ENCODE measurements at places on chromosomes 4 and X.

- DNase-seq: no peak
These were observed 223.1 kb downstream of the KDR start for GRCh38 chr4:54902271-54902670.

- no peak for DNase-seq
These were observed 9.5 kb upstream of the AMMECR1 start for GRCh38 chrX:110327336-110327735.

GRCh38 chrX:12396584-12396983 is 258.3 kb downstream of the FRMPD4 start:
- DNase-seq: no peak

GRCh38 chr4:182492423-182492822 is 249.2 kb downstream of the TENM3 start:
- DNase-seq: no peak

DNA sequence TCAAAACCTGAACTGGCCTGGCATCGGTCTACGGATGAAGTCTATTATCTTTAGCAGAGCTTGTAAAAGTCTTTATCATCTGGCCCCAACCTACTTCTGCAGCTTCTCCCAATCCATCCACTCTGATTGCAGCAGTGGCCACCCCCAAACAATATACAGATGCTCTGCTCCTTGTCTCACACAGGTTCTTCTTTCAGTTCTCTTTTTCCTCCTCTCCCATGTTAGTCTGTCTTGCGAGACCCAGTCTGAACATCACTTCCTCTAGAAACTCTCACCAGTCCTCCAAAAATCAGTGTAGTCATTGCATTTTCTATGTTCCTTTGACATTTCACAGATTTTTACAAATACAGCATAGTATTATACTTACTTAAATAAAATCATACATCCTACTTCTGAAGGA is 163.0 kb downstream of the FRMPD4 start:
- DNase-seq: no peak

- DNase-seq: no peak
These were observed 93.8 kb downstream of the TBL1X start for GRCh38 chrX:9558615-9559014.

DNA sequence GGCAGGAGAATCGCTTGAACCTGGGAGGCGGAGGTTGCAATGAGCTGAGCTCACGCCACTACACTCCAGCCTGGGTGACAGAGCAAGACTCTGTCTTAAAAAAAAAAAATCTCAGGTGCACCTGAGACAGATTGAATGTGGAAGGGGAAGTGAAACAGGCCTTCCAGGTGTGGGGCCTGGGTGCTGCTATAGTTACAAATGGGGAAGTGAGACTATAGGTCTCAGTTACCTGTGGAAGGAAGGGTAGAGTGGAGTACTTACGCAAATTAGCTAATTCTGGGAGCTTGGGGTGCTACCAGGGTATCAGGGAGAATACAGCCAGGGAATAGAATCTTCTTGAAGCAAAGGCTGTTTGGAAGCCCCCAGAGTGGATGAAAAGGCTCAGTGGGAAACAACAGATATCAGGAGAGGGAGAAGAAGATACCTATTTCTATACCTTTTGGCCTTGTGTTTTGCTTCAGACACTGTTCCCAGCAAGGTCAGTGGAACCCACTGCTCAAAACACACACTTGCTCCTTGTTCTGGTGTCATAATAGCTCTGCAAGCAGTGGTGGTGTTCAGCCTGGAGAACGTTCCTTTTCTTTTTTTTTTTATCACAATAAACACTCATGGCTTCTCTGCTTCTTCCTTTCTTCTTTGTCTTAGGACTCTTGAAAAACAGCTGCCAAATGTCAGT is 7.0 kb downstream of the CD38 start:
- DNase-seq: no peak

- DNase-seq: no peak
These were observed 41.6 kb downstream of the ARHGAP10 start for GRCh38 chr4:147773261-147774184.

DNA sequence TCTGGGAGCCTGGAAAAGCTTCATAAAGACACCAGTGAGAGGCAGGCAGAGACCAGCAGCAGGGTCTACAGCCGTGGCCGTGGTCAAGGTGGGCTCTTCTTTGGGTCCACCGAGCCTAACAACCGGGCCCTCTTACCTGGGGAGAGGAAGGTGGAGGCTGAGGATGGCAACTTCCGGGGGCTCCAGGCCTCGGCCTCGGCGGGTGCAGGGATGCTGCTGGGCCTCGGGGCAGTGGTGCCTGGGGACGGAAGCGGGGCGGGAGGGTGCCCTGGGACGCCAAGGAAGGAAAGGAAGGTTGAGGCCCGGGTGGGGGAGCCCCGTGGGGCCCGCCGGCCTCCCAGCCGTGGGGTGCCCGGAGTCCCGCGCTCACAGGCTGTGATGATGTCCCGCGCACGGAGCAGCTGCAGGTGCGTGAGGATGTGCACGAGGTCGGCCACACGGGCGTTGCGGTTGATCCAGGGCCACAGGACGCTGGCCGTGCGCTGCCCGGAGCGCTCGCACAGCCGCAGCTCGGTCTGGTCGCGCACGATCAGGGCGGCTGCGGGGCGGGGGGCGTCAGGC is 561 bp downstream of the IRAK1 start:
- peak; percentile 43 for DNase-seq

DNA sequence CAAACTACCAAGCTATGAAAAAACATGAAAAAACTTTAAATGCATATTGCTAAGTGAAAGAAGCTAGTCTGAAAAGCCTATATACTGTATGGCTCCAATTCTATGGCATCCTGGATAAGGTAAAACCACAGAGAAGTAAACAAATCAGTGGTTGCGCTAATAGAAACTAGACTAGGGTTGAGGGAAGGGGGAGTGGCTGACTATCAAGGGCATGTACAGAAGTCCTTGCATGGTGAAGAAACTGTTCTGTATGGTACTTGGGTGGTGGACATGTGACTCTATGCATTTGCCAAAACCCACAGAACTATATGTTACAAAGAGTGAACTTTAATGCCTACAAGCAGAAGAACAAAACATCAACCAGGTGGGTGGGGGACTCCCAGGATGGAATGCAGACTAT is 96.8 kb downstream of the MTMR1 start:
- no peak for DNase-seq

DNA sequence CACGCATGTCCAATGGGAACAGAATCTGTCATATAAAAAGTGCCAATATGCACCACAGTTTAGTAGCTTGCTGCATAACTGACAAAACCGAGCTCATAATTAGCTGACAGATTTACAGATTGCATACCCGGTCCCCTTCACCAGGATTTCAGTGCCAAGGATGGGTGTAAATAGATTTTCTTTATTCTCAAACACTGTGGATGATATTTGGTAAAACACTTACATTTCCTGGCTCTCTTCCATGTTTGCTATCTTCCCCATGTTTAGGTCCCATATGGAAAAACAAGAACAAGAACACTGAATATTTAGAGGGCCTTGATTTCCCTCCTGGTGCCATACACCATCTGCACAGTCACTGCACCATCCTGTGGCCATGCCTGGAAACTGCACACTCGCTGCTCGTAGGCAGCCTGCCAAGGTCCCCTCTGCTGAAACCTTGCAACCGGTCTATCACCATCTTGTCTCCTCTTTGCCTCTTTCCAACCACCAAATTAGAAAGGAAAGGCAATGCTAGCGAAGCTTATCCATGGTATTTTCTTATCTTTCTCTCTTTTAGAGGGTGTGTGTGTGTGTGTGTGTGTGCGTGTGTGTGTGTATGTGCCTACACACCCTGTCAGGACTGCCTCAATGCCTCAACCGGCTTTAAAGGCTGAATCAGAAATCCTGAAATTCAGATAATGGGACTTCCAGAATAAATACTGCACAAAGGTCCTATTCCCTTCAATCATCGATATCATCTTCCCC is 124.2 kb upstream of the MBNL3 start:
- DNase-seq: peak; percentile 50

GRCh38 chrX:72102126-72102525 is 29.6 kb downstream of the RTL5 start:
- no peak for DNase-seq

- DNase-seq: no peak
These were observed 759.1 kb upstream of the POU3F4 start for GRCh38 chrX:82748906-82749505.

- no peak for DNase-seq
These were observed 14.6 kb downstream of the SMAD1 start for GRCh38 chr4:145496292-145496691.

DNA sequence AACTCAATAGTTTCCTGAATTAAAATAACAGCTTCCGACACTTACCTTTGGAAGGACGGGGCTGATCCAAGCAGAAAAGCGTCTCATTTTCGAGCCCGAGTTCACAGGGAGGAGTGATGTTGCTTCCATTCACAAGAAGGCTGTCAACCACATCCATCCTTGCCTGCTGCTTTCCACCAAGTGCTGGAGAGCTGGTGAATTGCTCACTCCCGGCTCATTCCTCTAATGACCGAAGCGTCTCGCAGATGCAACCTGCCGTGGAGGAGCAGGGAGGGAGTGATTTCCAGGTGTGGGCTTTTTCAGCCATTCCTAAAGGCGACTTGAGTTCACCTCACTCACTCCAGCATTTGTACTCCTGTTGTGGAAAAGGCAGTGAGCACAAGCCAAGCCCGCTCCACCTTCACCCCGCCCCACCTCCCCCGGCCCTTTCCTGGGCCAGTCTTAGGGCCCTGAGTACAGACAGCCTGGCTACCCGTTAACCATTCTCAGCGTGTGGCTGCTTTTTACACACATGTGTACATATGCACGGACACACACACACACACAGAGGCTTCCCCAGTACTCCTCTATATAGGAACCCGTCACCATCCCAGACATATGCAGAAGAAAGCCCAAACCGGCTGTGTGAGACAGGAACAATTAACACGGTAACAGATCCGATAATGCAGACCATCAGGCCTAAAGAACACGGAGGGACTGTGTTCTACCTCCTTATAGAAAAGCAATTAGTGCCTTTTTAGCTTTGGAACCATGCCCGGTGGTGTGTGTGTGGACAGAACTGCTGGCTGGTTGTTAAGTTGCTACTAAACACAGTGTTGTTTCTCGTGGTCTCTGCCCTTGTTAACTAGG is at the start of gene CCKAR:
TSS of gene CCKAR (minus strand) at position 374 of the 849 bp plus-strand sequence. CDS start at position 157, 217 bp downstream.
- DNase-seq: no peak

DNA sequence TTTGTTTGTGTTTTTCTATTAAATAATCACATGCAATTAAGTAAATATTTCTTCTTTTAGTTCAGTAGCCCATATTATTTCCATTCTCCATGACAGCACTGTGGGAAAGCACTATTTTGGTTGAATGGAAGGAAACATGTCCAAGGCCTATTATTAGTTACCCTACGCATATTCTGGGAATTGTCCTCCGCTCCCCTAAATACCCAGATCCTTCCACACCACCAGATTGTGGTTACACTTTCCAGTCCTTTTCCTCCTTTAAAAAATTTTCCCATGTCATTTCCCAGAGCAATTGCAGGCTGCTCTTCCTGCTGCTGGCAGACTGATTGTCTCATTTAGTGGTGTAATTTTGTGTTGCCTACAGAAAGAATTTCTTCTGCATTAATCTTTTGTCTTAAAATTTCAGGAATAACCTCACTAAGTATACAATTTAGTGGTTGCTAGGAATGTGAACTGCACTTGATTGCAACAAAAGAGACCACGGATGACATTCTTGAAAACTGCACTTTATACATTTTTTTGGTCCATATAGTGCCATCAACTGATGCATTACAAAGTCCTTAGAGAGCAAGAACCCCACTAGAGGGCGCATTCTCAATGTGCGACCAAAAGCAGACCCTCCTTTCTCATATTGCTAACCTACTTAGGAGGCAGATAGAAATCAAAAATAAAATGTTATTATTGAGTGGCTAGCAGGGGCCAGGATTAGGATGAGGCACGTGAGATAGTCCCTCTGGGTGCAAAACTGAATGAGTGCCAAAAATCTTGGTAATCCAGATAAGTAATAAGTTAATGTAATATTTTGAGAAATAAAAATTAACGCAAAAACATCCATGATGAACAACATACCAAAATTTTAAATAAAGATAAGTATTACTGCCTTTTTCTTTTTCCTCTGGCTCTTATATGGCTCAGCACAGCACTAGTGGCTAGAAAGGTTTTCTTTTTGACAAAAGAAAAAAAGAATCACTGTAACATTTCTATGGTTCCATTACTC is 98.8 kb upstream of the IQCM start:
- DNase-seq: peak; percentile 54

- DNase-seq: no peak
These were observed 141.8 kb downstream of the DCHS2 start for GRCh38 chr4:154349829-154350228.

- no peak for DNase-seq
These were observed 29.1 kb downstream of the RIPPLY1 start for GRCh38 chrX:106874075-106874474.

- no peak for DNase-seq
These were observed 83.3 kb downstream of the CLDN34 start for GRCh38 chrX:10050481-10050880.

DNA sequence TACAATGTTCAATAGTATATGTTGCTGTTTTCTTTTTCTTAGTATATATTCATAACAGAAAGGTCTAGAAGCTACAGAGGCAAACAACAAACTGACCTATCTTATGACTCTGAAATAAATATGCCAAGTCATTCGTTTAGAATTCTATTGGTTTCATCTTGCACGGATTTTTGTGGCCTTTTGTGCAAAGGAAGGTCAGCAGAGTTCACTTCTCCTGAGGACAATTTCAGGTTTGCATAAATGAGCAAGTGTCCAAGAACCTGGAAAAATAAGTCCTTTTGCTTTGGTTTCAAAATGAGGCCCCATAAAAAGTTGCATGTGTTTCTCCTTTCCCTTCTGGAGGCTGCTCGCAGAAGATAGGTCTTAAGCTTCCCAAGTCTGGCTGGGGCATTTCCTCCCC is 156.9 kb downstream of the APBB2 start:
- no peak for DNase-seq

DNA sequence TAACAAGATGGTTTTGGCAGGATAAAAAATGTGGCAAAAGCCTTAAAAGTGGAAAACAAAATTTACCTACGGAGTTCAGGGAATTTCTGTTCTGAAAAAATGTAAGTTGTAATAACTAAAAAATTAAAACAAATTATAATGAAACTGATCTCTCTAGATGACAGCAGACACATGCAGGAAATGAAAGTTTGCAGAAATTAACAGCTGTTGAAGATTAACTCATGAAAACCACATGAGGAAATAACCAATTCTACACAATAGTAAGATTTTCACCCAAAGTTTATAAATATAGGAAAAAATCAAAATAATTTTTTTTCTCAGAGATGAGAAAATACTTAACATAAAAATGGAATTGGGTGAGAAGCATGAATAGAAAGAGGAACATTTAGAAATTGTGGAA is 47.5 kb upstream of the UGT2B15 start:
- no peak for DNase-seq

DNA sequence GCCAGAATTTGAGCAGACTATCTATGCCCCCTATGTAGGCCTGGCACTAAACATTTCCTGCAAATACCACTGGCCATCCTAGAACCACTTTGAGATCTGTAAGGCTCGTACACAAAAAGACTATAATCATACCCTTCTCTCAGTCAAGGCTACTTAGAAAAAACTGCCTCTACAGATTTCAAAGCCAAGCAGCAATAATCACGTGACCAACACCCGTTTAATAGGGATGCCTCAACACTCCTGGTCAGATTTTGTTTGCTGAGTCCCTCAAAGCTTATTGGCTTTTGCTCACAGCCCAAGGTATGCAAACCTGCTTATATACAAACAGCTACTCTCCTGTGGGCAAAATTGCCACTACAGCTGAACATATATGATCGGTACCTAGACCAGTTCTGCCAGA is 897 bp downstream of the COX7B2 start:
- DNase-seq: no peak
